ENCODE measurements at places on chromosomes 16 and 17.

DNA sequence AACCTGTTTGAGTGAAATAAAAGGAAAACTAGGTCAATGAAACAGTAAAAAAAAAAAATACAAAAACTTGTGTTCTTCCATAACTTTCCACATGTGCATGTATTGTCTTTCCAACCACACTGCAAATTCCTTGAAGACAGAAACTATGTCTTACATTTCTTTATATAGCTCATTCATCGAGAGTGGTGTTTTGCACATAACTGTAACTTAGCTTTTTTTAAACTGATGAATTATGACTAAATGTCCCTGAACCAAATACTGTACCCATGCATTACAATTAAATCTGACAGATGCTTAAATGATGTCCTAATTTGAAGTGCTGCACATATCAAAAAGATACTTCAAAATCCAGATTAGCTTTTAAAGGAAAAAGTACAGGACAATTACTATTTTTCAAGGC lies 50.1 kb downstream of the BRIP1 start:
- no peak for DNase-seq

GRCh38 chr16:89827383-89828198 lies 684 bp upstream of the SPIRE2 start:
- DNase-seq = no peak

DNA sequence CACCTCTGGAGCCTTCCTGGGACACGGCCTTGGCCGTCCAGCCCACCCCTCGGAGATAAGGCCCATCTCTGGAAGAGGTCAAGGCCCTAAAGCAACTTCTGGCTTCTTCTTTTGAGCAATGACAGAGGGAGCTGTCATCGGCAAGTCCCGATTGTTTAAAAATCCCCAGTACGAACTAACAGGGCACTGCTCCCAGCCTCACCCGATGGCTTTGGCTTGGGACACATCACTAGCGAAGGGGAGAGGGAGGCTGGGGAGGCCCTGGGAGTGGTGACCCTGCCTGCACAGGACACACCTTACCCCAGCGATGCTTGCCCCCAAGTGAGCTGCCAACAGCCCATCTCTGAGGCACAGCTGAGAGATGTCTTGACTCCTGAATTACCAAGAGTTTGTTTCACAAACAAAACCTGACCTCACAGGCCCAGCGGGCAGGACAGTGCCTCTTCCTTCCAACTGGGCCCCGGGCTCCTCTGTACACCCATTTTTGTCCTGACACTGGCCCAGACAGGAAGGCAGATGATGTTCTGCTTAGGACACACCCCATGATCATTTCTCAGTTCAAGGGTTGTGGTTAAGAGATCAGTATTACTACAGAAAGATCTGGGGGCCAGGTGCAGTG lies 4.8 kb downstream of the SYNGR2 start:
- DNase-seq = no peak

DNA sequence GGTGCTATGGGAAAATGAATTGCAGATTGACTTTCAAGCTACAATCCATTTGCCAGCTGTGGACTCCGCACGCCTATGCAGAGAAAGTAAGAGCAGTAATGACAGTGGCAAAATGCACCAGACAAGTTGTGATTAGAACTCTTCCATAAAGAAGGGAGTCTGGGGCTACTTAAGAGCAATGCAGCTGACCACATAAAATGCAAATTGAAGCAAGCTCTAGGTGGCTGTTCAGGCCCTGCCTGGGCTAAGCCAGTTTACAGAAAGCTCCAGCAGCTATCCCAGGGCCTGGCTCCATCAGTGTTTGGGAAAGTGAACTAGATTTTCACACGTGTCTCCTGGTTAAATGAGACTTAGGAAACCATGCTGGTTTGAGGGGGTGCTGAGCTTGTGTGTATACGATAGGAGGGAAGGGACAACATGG lies 2.2 kb upstream of the MAP2K6 start:
- DNase-seq = no peak

- DNase-seq = no peak
These were observed 11.6 kb downstream of the SLC13A2 start for GRCh38 chr17:28485049-28485448.

DNA sequence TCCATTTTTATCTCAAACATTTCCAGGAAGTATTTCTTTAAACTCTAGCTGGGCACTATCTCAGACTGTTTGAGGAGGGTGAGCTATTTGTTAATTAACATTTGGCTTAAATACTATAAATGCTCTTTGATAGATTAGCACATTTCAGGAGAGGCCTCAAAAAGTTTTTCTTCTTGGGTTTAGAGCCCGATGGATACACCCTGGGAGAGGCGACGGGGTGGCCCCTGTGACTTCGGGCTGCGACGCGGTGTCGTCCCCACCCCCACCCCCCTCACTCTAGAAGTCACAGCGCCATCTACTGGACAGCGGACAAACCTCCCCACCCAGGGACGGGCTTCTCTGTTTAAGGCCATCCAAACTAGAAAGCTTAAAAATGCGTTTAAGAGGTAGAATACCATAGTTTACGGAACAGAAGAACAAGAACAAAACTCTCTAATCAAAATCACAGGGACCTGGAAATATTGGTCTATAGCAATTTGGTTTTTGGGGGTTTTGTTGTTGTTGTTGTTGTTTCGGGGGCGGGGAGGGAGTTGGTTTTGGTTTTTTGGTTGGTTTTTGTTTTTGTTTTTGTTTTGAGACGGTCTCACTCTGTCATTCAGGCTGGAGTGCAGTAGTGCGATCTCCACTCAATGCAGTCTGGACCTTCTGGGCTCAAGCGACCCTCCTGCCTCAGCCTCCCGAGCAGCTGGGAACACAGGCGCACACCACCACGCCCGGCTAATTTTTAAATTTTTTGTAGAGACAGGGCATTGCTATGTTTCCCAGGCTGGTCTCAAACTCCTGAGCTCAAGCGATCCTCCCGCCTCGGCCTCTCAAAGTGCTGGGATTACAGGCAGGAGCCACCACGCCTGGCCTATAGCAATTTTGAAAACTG lies 254.4 kb downstream of the C16orf95 start:
- peak; percentile 16 for DNase-seq

GRCh38 chr17:1158879-1159278 lies 20.9 kb downstream of the ABR start:
- DNase-seq = no peak

Data from effector CD4-positive, alpha-beta T cell (primary cell).